ENCODE measurements at places on chromosomes 5 and 9.

- DNase-seq, result no peak
Measured at GRCh38 chr9:101727612-101728524, 10.6 kb downstream of the GRIN3A start.

- DNase-seq, result no peak
Measured at GRCh38 chr5:34562791-34563190, 93.3 kb upstream of the RAI14 start.

GRCh38 chr9:93232388-93232960 lies 48.5 kb downstream of the WNK2 start:
- no peak for DNase-seq

DNA sequence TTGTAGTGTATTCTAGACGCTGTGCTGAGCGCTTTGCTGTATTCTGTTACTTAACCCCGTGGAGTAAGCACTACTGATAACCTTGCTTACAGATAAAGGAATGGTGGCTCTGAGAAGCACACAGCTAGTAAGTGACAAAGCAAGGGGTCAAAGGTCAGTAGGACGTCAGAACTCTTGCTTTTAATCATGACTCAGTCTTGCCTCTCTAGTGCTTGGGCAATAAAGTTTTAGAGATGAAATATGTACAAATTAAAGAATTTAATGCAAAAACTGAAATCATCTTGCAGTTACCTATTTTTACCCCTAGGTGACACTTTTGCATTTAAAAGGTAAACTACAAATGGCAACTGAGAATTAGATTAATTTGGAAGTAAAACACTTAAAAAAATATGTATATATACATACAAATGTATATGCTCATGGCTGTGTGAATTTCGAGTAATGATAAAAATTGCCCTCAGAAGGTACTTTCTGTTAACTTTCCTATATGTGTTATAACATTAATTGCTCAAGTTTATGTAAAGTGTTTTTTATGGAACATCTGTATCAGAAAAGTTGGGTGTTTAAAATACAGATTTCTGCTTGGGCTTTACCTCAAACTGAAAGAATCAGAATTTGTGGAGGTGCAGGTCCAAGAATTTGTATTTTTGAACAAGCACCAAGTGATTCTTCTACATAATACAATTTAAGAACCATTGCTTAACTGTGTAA lies 175.1 kb upstream of the DAB2 start:
- DNase-seq, result no peak

DNA sequence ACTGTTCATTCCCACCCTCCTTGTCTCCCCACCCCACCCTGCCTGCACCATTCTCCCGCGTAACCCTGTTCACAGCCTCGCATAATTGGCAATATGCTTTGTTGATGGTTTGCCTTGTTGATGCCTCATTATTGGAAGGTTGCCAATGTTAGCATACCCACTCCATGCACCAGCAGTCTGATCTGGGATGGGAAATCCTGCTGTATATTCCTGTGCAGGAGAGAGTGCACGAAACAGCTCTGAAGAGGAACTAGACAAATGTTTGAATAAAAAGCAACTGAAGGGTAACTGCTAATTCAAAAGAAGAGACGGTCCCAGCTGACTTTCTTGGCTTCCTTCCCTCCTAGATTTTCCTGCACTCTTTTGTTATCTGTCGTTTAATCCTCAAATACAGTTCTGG lies 271.7 kb upstream of the TLE4 start:
- DNase-seq, result no peak

- DNase-seq, result no peak
Measured at GRCh38 chr5:83353231-83353630, 118.3 kb upstream of the VCAN start.

- DNase-seq, result no peak
Measured at GRCh38 chr9:87008667-87009066, 61.4 kb upstream of the GAS1 start.

DNA sequence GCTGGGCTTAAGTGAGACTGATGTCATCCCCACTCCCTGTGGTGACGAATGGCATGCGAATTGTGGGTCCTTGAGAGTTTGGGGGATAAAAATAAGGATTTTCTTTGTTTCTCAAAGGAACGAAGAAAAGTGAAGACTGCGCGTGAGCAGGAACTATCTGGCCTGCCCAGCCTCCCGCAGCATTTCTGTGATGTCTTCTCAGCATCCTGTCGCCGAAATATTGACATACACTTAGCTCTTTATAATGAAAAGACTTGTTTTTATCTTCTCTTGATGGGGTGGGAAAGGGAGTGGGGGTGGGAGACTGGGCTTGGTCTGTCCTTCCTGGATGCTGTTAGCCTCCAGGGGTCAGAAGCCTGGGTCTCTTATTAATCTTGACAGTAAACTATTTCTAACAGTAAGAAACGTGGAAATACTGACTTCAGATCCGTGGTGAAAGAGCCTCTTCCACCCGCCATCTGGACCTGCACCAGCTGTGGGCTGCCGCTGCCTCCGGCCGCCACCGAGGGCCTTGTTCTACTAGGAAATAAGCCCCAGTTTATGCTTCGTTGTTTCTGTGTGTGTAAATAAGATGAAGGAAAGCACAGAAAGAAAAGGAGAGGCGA lies 239.6 kb downstream of the FANCC start:
- no peak for DNase-seq

- DNase-seq, result no peak
Measured at GRCh38 chr5:170546282-170546681, 42.5 kb downstream of the KCNIP1 start.

DNA sequence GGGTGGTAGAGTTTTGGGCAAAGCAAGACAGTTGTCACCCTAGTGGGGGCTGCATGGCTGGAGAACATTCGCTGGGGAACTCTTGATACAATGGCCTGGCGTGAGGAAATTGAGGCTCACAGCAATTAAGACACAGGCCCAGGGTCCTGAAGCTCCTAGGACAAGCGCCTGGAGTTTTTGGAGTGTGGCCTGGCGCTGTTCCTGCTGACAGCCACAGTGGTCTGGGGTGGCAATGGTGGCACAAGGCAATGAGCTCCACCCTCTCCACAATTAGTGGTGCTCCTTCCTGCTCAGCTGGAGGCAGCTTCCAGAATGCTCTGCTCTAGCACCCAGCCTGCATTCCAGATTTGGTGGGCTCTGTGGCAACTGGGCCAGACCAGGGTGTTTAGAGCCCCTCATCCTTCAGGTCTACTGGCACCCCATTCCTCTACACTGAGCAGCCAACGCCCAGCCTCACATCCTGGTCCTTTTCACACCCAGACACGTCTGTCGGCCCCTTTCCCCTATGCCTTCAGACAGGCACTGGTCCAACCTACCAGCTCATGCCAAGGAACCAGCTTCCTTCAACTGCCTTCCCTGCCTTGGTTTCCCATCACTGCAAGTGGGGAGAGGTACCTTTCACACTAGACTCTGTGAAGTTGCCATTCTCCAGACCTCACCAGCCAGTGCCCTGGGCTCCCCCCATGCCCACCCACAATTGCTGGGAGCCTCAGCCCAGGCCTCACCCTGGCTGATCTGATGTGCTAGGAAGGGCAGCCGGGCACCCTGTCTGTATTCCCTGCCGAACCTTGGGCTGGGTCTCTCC lies 138.1 kb upstream of the COL5A1 start:
- DNase-seq, result peak; percentile 14

- DNase-seq, result no peak
Measured at GRCh38 chr5:6452622-6453504, 4.2 kb downstream of the UBE2QL1 start.

DNA sequence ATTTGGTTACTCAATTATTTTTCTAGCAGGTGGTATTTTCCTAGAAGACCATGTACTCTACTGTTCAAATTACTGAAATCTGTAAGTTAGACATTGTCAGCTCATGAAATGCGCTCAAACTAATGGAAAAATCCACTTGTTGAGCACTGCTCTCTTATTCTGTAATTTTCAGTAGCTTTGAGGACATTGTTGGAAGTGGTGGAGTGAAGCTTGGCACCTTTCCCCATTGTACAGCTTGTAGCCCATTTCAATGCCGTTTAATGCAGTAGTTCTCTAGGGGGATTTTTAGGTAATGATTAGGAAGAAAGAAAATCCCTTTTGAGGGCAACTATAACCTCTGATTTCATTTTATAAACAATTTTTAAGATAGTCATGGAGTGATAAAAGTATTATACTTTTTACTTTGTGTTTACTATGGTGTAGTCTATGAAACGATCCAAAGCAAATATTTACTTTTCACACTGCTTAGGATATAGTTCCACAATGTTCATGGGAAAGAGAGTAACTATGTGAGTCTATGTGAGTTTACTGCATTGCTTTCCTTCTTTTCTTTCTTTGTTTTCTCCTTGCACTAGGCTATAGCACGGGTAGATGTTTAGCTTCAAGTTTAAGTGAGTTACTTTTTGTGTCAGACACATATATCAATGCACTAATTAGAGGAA lies 165.8 kb upstream of the ANKH start:
- DNase-seq, result no peak

- DNase-seq, result no peak
Measured at GRCh38 chr5:96657068-96657467, 5.1 kb upstream of the CAST start.

- no peak for DNase-seq
Measured at GRCh38 chr9:112445196-112445595, 41.4 kb upstream of the KIAA1958 start.

- DNase-seq, result peak; percentile 65
Measured at GRCh38 chr9:10252174-10252573, 360.6 kb downstream of the PTPRD start.

- DNase-seq, result no peak
Measured at GRCh38 chr9:69396759-69397158, 71.7 kb downstream of the ENTREP1 start.

GRCh38 chr5:102794047-102794446 lies 38.9 kb downstream of the PAM start:
- no peak for DNase-seq

DNA sequence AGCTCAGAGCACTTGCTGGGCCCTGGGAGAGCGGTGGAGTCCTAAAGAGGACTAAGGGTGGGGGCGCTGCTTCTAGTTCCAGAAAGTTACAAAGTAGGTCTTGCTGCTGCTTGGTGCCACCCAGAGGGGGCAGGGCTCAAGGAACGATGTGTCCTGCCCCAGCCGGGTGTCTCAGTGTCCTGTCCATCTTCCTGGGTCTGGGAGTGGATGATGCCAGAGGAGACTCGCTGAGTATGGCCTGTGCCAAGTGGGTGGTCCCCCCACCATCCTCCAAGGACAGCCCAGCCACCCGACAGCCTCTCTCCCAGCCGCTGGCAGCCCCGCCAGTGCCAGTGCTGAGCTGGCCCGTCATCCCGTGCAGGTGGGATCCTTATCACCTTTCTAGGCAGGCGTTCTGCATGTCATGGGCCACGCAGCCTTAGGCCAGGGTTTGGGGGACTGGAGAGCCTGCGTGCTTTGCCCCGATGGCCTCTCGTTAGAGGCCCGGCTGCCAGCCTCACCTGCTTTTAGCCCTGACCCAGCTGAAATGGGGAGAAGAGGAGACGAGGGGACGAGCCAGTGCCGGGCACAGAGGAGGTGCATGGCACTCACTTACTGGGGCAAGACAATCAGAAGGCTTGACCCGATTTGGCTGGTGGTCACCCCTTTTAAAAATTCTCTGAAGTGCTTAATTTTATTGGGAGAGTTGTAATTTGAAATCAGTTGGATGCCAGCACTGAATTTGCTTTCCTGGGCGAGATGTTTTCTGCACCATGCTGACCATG lies 5.6 kb downstream of the WNK2 start:
- peak; percentile 66 for DNase-seq

DNA sequence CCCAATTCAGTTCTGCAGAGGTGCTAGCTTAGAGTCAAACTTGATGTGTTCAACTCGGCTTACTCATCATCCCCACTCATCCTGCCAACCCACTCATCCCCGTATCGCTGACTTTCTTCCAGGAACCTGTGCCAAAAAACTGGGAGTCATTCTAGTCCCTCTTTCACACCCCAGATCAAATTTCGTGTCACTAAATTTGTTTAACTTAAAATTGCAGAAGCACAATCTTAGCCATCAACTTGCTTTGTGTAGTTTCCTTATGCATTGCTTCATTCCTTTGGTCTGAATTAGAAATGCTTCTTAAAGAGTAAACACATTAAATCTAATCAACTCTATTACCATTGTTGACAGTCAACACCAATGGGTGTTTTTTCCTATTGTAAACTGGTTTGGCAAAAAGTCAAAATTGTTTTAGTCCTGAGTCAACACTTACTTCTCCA lies 162.4 kb downstream of the TTC39B start:
- DNase-seq, result no peak

DNA sequence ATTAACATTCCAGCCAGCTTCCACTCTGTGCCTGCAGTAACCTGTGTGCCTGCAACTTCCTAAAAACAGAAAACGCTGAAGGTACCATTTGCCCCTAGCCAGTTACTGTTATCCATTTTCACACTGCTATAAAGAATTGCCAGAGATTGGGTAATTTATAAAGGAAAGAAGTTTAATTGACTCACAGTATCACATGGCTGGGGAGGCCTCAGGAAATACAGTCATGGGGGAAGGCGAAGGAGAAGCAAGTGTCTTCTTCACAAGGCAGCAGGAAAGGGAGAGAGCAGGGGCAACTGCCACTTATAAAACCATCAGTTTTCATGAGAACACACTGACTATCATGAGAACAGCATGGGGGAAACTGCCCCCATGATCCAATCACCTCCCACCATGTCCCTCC lies 31.2 kb downstream of the PTCD2 start:
- DNase-seq, result no peak

DNA sequence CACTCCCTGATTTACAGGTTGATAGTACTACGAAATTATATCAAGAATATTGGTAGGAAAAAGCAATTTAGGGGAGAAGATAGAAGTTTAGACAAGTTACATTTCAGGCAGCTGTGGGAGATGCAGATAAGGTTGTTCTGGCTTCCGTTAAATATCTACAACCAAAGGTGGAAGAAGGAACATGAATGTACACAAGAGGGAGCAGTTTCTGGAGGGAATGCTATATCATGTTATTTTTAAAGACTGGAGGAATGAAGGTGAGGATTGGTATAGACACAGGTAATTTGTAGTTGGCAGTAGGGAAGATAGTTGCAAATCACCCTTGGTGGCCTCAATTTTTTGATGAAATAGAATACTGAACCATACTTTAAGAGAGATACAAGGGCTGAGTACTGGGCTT lies 187.3 kb upstream of the NMUR2 start:
- DNase-seq, result no peak

DNA sequence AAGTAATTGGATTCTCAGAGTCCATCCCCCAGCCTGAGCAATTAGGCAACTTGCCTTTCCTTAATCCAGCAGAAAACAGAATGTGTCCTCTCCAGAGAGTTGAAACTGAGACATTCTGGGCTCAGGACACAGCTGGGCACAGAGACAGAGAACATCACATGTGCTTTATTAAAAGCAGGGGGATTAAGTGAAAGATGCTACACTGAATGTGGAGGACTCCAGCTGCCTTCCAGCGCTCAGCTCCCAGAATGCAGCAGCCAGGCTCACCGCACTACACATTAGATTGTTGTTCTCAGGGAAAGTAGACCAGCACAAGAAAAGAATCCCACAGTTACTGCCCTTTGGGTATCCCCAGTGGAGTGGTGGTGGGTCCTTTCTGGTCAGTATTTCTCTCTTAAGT lies 141.6 kb upstream of the IL12B start:
- no peak for DNase-seq

GRCh38 chr9:111937301-111937700 lies 40.7 kb downstream of the UGCG start:
- no peak for DNase-seq

DNA sequence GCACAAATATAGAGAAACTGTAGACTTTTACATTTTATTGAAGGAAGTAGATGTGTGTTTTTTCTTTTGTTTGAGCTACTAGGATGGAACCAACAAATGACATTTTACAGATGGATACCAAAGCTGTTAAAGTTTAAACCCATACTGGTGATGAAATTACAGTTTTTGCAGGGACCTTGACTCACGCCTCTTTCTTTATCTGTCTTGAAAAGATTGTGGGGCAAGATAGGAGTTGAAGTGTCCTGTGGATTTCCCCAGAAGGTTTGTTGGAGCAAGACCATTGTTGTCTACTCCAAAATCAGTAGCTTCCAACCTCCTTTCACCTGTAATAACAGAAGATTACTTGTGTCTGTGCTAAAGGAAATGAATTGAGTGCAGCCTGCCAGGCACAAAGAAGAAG lies 4.1 kb upstream of the C5orf63 start:
- DNase-seq, result no peak
